Stimulated activated CD8-positive, alpha-beta memory T cell treated with anti-CD3 and anti-CD28 coated beads, Interleukin-7, amount 100 ng/mL, for 24 hours (primary cell): ENCODE measurements at places on chromosomes 7 and 10.

- no peak for DNase-seq
Observed at GRCh38 chr7:155530601-155531000, 15.8 kb downstream of the CNPY1 start.

GRCh38 chr7:47488969-47489342 is 93.0 kb downstream of the TNS3 start:
- DNase-seq, result no peak

DNA sequence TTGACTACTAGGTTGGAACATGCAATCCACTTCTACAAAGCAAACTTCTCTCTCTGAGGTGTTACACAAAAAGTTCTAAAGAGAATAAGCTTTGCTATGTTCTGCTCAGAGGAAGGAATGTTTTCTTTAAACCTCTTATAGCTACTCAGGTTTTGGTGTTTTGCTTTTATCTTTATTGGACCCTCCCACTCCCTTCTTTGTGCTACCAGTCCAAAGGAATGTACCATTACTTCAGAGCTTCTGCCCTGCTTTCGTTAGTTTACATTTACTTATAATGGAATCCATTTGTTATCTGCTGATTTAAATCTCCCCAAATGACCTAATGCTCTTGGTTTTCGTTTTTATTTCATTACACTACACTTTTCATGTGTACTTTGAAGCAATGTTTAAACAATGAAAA is 154.9 kb downstream of the ATE1 start:
- no peak for DNase-seq

- DNase-seq, result no peak
Observed at GRCh38 chr10:104300002-104300735, 31.2 kb downstream of the GSTO2 start.

GRCh38 chr10:484925-485661 is 204.4 kb downstream of the DIP2C start:
- DNase-seq, result no peak

DNA sequence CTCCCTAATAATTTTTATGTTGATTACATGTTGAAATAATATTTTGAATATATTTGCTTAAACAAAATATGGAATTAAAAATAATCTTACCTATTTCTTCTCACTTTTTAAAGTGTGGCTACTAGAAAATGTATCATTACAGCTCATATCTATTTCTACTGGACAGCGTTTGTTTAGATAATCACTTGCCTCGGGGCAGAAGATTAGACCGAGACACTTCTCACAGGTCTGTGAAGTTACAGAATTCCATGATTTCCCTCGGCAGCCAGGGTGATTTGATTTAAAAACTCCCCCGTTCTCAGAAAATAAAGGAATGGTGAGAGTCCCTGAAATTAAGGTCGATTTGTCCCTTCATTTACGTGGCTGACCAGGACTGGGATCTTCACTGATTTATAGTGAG is 162.5 kb downstream of the DGKI start:
- no peak for DNase-seq

GRCh38 chr7:132154695-132155471 is 421.4 kb downstream of the PLXNA4 start:
- DNase-seq, result no peak

- no peak for DNase-seq
Observed at GRCh38 chr7:114158275-114158674, 239.5 kb upstream of the PPP1R3A start.

DNA sequence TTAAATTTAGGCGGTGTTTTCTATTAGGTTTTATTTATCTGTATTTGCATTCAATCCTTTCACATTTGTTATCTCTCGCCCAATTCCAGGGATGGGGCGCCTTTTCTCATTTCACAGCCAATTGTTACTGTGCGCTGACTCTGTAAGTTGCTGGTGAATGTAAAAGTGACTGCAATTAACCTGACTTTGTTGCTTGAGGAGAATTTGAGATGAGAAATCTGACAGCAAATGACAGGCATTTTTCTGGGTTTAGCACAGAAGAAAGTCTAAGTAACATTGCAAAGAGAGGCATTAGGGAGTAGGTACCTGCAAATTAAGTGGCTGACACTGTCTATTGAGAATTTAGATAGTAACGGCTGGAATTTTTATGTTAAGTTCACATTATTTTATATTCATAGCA is 16.6 kb downstream of the FOXP2 start:
- DNase-seq, result no peak

DNA sequence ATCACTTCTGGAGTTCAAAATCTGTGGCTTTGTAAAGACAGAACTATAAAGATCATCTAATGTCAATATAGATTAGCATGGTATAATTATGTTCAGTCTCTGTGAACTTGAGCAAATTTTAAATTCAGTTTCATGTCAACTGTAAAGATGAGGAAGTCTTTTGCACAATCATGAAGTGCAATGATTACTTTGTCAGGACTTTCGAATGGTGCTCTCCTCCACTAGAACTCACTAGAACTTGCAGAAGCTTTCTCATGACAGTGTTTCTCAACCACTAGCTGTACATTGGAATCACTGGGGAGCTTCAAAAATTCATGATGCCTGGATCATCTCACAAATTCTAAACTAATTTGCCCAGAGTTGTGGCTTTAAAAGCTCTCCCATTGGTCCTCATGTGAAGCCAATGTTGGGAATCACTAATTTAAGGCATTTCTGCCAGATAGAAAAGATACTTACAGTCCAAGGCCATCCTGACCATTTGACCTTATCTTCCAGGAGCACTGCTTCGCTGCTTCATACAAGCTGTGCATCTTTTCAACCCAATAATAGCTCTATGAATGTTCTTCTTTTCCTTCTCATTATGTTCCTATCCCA is 12.9 kb downstream of the OR2AE1 start:
- no peak for DNase-seq

- DNase-seq, result no peak
Observed at GRCh38 chr7:131357282-131357880, 29.7 kb downstream of the MKLN1 start.

DNA sequence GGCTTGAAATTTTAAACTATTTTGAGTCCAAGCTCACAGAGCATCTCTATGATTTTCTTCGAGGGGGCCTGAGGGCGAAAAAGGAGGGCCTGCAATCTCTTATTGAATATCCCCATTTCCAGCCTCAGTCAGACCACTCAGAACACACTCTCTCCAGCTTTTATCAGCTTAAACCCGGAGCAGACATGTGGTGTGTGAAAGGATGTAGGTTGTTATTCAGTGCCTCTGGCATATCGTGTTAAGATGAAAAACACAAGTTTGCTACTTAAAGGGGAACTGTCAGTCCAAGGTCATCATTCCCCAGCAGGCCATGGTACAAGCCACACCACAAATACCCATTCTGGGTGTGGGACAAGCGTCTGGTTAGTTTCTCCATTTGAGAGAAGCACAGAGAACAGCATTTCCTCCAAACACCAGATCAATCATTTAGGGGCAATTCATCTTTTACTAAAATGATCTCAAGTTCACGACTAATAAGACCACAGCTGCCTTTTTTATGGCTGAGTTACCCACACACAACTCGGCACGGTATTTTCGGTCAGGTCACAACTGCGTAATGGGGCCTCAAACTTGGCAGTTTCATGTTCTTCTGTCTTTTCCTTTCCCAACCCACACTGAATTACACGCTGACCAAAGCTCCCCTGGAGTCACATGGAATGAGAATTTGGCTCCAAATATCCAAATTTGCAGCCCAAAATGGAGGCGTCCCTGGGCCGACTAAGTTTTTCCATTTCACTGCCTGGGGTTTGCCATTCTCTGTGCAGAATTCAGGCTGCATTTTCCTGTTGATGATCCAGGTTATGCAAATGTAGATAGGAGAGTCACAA is 188.4 kb downstream of the SEM1 start:
- no peak for DNase-seq

GRCh38 chr10:110827875-110828274 is 43.9 kb upstream of the PDCD4 start:
- no peak for DNase-seq

GRCh38 chr7:158633055-158633956 is 45.7 kb upstream of the PTPRN2 start:
- DNase-seq, result no peak

- no peak for DNase-seq
Observed at GRCh38 chr7:99031496-99031895, 112.4 kb downstream of the SMURF1 start.

DNA sequence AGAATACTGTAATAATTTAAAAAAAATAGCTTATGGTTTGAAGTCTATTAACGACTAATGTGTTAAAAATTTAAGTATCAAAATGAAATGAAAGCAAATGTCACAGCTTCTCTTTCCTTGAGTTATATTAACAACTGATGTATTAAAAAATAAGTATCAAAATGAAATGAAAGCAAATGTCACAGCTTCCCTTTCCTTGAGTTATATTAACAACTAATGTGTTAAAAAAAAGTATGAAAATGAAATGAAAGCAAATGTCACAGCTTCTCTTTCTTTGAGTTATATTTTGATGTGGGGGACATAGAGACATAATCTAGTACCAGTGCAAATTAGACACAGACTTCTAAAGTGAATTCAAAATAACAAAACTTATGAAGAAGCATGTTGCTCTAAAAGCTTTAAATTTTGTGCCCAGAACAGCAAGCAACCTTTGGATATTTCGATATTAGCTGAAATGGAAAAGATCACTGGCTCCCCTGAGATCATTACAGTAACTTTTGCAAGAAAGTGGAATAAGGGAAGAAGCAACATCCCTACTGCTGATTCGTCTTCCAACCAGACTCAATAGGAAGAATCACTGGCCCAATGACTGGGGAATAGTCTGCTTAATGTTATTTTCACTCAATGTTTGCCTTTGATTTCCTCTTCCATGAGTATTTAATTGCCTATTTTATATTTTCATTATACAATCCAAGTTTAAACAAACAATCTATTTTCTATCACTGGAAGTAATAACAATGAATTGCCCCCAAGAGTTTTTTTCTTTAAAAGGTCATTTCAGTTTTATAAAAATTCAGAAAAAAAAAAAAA is 8.0 kb downstream of the SKAP2 start:
- no peak for DNase-seq

GRCh38 chr7:5615190-5616070 is 166.0 kb downstream of the RNF216 start:
- DNase-seq, result no peak

DNA sequence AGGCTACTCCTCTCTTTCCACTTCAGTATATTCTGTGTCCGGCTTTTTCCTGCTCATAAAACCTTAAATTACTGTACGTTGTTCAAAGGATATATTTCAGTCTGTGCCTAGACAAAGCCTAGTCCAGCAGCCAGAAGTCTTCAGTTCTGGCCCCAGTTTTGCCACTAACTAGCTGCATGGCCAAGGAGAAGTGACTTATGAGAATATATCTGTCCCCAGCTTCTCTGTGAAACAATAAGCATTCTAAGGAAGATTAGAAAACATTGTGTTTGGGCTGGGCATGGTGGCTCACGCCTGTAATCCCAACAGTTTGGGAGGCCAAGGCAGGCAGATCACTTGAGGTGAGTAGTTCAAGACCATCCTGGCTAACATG is 105.0 kb upstream of the HDAC9 start:
- DNase-seq, result no peak

GRCh38 chr10:126618466-126618865 is 52.0 kb downstream of the C10orf90 start:
- no peak for DNase-seq

- no peak for DNase-seq
Observed at GRCh38 chr7:101905203-101905865, 87.9 kb downstream of the CUX1 start.

DNA sequence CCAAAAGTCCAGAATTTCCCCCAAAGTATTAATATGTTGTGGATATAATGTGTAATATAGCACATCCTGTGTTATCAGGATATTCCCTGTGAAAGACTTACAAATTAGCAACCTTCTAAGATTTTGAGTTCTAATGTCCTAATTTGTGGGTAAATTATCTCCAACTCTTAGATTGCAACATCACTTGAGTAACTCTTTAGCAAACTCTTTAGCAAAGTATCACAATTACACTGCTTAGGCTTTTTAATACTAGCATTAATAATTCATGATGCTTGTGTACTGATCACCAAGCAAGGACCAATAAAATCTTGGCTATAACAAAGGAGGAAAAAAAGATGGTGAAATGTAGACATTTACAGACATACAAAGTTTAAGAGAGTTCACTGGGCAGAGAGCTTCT is 27.7 kb downstream of the HIP1 start:
- no peak for DNase-seq

- no peak for DNase-seq
Observed at GRCh38 chr10:77428691-77429395, 208.8 kb downstream of the KCNMA1 start.

DNA sequence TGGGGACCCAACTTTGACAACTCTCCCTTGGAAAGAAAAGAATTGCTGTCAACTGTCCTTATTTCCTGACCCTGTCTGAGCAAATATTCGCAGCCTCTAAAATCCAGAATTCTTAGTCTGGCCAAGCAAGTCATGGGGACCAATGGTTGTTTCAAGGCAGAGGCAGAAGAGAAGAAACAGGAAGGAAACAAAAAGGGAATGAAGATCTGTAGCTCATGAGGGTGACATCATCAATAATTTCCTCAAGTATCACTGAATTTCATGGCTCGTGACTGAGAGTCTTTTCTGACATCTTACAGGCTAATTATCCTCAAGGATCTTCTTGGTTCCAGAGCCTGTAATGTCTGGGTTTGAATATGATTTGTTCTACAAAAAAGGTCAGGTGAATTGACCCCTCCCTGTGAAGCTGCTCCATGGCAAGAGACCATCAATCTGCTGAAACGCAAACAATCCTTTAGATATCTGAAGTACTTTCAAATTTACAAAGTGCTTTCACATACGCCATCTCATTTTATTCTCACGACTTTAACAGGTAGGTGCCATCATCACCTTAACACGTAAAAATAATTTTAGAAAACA is 5.8 kb downstream of the CDK6 start:
- no peak for DNase-seq

DNA sequence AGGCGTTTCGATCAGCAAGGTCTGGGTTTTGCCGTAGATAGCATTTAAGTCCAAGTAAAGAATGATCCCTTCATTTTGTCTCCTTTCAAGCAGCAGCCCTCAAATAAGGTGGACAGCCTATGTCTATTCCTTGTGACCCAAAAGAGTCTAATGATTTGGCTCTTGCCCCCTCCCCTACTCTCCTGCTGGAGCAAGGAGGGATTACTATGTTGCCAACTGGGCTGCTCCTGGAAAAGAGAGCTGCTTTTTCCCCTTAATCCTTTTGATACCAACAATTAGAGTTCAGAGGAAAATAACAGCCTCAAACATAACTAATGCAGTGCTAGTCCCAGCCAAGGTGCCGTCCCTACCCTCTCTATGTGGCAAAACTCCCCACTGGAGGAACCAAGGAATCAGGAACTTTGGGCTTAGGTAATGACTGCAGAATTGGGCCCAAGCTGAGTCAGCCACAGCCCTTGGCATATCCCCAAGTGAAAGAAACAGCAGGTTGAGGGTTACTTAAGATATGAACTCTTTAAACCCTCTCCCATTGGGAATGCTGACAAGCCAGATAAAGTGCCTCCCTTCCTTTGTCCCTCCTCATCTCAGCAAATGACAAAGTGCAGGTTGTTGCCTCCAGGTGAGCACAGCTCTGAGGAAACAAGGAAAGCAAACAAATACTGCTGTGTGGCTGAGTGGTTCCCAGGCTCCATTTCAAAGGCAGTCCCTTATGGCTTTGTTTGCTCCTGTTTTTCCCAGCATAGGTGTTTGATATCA is 643.7 kb downstream of the INHBA start:
- DNase-seq, result no peak

GRCh38 chr7:104976966-104977636 is 36.9 kb upstream of the KMT2E start:
- no peak for DNase-seq

GRCh38 chr7:74311305-74311744 is 22.1 kb downstream of the CLIP2 start:
- no peak for DNase-seq

GRCh38 chr7:40156988-40157387 is 22.2 kb downstream of the SUGCT start:
- no peak for DNase-seq
